ENCODE measurements at places on chromosomes 3 and 15. TPM values are rescaled to one million over a fixed set of nuclear protein-coding genes. Genes with fewer than 3 reads are reported as not detected.

The SLC28A1 gene
- total RNA-seq, result not detected

The GRAMD1C gene
- total RNA-seq, result not detected

The ZNF80 gene
- total RNA-seq, result 0.21 TPM

The NPTN gene
- total RNA-seq, result 61.6 TPM

The MTHFS gene
- 35.3 TPM for total RNA-seq

The SAMMSON gene
- not detected for total RNA-seq

The PEX5L gene
- total RNA-seq, result 0.12 TPM

The CDC25A gene
- total RNA-seq, result 60.2 TPM

DNA sequence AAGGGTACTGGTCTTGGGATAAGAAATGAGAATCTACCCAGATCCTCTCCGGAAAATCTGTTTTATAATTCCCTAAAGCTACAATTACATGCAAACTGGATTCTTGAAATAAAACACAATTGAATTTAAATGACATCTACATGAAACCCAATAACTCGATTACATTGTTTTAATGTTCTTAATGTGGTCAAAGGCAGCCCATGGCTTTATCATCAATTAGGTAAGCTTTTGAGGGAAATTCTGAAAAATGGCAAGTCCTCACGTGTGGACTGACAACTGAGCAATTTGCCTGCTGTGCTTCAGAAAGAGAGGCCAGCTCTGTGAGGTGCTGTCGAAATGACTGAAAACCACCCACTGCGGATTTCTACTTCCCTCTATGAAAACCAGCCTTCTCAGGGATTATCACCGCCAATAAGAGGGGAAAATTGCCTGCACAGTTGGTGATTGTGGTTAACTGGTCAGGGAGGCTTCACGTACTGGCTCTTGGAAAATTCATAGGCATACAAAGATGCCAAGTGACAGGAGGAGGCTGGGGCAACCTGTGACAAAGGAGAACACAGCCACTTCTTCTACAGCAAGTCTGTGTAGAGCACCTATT lies 200.8 kb upstream of the SLCO3A1 start:
- no peaks in the 10 kb centered on the region for H3K36me3 ChIP-seq
- H3K4me1 ChIP-seq, result no peaks in the 10 kb centered on the region

DNA sequence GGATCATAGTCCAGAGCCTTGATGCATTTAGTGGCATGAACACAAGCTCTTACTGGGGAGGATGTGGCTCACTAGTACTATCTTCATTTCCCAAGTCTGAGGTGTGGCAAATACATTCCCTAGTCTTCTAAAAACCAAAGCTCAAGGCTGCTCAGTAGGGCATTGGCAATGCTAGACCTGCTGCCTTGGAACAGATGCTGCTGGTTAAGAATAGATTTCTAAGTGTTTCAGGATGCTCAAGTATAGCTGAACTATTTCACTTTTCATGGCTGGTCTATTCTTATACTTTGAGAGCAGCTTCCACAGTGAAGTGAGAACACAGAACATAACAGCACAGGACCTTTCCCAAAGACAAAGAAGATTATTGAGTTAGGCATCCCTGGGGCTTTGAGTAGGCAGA lies 178.8 kb downstream of the CHST2 start:
- H3K4me3 ChIP-seq, result no peak overlapping the region
- no peak for DNase-seq
- peaks cover 25% of the 10 kb centered on the region for H3K4me1 ChIP-seq
- H3K36me3 ChIP-seq, result no peaks in the 10 kb centered on the region
- no peak overlapping the region for H3K27ac ChIP-seq

GRCh38 chr3:157410945-157411344 lies 25.7 kb upstream of the PTX3 start:
- no peaks in the 10 kb centered on the region for H3K36me3 ChIP-seq
- no peak for DNase-seq
- H3K27ac ChIP-seq, result no peak overlapping the region

- no peaks in the 10 kb centered on the region for H3K27me3 ChIP-seq
- H3K27ac ChIP-seq, result no peak overlapping the region
- no peak overlapping the region for H3K4me3 ChIP-seq
- H3K36me3 ChIP-seq, result peaks cover 10% of the 10 kb centered on the region
- H3K4me1 ChIP-seq, result peaks cover 5% of the 10 kb centered on the region
- DNase-seq, result no peak
Observed at GRCh38 chr3:193701953-193702635, 109.1 kb downstream of the OPA1 start.

GRCh38 chr3:47398228-47398627 lies 17.4 kb downstream of the PTPN23 start:
- peaks cover 23% of the 10 kb centered on the region for H3K4me1 ChIP-seq
- H3K27ac ChIP-seq, result no peak overlapping the region
- H3K27me3 ChIP-seq, result no peaks in the 10 kb centered on the region
- H3K36me3 ChIP-seq, result peaks cover 19% of the 10 kb centered on the region

DNA sequence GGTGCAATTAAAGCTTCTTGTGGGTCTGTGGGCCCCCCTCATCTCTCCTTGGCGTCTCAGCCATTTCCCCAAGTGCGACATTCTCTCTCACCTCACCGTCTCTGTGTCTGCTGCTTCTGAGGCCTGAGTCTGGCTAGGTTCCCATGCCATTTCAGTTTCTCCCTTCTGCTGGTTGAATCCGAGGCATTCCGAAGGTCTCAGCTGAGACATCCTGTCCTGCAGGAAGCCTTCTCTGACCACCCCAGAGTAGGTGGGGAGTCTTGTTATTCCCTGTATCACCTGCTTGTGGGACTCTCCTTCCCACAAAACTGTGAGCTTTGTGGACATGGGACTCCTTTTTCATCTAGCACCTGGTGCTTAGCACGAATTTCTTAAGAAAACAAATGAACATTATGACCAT lies 78.3 kb downstream of the ASB7 start:
- H3K4me1 ChIP-seq, result no peaks in the 10 kb centered on the region
- no peaks in the 10 kb centered on the region for H3K36me3 ChIP-seq

GRCh38 chr3:12177126-12177525 lies 18.4 kb upstream of the TIMP4 start:
- H3K27me3 ChIP-seq, result no peaks in the 10 kb centered on the region
- no peak overlapping the region for H3K4me3 ChIP-seq
- peaks cover 3% of the 10 kb centered on the region for H3K36me3 ChIP-seq
- no peak for DNase-seq
- H3K27ac ChIP-seq, result no peak overlapping the region
- peaks cover 23% of the 10 kb centered on the region for H3K4me1 ChIP-seq

DNA sequence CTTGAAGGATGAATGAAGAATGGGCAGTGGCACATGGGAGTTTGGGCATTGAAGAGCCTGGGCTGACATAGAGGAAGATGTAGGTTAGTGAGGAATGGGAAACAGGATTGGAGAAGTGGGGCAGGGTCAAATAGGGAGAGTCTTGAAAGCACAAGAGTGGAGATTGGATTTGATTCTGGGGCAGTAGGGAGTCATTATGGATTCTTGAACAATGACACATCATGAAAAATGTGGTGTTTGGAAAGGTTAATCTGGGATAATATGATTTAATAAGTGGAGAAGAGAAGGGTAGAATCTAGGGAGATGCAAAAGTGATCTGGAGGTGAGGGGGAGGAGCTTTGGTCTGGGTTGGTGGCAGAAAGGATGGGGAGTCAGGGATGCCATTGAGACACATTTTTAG lies 45.4 kb upstream of the ROPN1 start:
- no peak overlapping the region for H3K27ac ChIP-seq
- H3K36me3 ChIP-seq, result no peaks in the 10 kb centered on the region
- no peak for DNase-seq
- H3K4me3 ChIP-seq, result no peak overlapping the region
- peaks cover 28% of the 10 kb centered on the region for H3K27me3 ChIP-seq
- H3K4me1 ChIP-seq, result peaks cover 8% of the 10 kb centered on the region

- peaks cover 34% of the 10 kb centered on the region for H3K4me1 ChIP-seq
- H3K36me3 ChIP-seq, result peaks cover 52% of the 10 kb centered on the region
- no peaks in the 10 kb centered on the region for H3K27me3 ChIP-seq
- H3K27ac ChIP-seq, result peak overlapping the region; percentile 98
Observed at GRCh38 chr3:49022688-49023171, 809 bp downstream of the NDUFAF3 start.

GRCh38 chr15:62991698-62992097 lies 50.8 kb upstream of the TPM1 start:
- no peak for DNase-seq
- no peaks in the 10 kb centered on the region for H3K36me3 ChIP-seq
- no peaks in the 10 kb centered on the region for H3K4me1 ChIP-seq
- H3K4me3 ChIP-seq, result no peak overlapping the region
- peaks cover 8% of the 10 kb centered on the region for H3K27me3 ChIP-seq

GRCh38 chr3:54810401-54810800 lies 117.5 kb downstream of the LRTM1 start:
- H3K4me3 ChIP-seq, result no peak overlapping the region
- H3K4me1 ChIP-seq, result no peaks in the 10 kb centered on the region
- no peaks in the 10 kb centered on the region for H3K36me3 ChIP-seq
- DNase-seq, result no peak
- H3K27me3 ChIP-seq, result no peaks in the 10 kb centered on the region

DNA sequence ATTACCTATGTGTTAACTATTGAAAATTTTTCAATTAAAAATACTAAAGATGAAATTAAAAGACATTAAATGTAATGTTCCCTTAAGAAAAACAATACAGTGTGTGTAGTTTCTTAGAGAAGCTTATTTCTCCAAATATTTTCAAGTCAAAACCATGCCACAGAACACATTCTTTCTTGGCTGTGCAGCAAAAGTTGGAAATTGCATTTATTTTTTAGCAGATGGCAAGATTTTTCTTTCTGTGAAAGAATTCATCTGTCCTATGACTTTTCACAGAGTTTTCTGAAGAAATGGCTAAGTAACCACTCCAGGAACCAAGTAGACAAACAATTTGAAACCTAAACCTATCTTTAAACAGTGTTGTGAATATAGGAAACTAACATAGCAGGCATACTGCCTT lies 47.2 kb downstream of the IMPG2 start:
- H3K4me1 ChIP-seq, result no peaks in the 10 kb centered on the region
- DNase-seq, result no peak
- H3K27ac ChIP-seq, result no peak overlapping the region
- H3K27me3 ChIP-seq, result no peaks in the 10 kb centered on the region
- no peaks in the 10 kb centered on the region for H3K36me3 ChIP-seq
- no peak overlapping the region for H3K4me3 ChIP-seq
